Thyroid gland (tissue), 4 donors: ENCODE measurements at places on chromosomes 6 and 20.

DNA sequence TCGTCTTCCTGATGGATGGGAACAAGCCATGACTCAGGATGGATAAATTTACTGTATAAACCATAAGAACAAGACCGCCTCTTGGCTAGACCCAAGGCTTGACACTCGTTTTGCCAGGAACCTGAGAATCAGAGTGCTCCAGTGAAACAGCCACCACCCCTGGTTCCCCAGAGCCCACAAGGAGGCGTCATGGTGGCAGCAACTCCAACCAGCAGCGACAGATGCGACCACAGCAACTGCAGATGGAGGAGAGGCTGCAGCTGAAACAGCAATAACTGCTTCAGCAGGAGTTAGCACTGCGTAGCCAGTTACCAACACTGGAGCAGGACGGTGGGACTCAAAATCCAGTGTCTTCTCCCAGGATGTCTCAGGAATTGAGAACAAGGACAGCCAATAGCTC, 100.9 kb upstream of the SAMD5 start:
- DNase-seq, result no peak

GRCh38 chr20:59376109-59376841, 75.9 kb downstream of the EDN3 start:
- peak; percentile 37 for DNase-seq

DNA sequence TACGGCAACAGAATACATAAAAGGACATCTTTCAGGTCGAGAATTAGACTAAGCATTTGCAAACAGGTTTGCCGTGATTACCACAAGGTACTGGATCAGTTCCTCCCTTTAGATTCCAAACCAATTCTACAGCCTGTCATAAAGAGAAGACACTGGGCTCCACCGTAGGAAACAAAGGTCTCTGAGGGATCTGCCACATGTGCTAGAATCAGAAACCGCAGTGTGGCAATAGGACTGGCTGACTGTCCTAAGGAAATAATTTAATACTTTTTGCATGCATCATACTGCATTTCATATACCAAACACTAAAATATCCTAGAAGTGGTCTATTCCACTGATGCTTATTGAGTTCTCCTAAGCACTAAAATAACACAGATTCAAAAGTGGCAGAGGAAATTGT, 59.2 kb downstream of the POPDC3 start:
- no peak for DNase-seq

GRCh38 chr6:37988696-37989095, 169.2 kb downstream of the ZFAND3 start:
- DNase-seq, result peak; percentile 72
